ENCODE measurements at places on chromosomes 6 and 20. TPM values are rescaled to one million over a fixed set of nuclear protein-coding genes. Genes with fewer than 3 reads are reported as not detected.

SMPD2 gene
- 13.5 TPM for total RNA-seq

GRCh38 chr6:12163149-12163548 is 127.0 kb upstream of the EDN1 start:
- no peak for DNase-seq

SRMS gene
- not detected for total RNA-seq

DNA sequence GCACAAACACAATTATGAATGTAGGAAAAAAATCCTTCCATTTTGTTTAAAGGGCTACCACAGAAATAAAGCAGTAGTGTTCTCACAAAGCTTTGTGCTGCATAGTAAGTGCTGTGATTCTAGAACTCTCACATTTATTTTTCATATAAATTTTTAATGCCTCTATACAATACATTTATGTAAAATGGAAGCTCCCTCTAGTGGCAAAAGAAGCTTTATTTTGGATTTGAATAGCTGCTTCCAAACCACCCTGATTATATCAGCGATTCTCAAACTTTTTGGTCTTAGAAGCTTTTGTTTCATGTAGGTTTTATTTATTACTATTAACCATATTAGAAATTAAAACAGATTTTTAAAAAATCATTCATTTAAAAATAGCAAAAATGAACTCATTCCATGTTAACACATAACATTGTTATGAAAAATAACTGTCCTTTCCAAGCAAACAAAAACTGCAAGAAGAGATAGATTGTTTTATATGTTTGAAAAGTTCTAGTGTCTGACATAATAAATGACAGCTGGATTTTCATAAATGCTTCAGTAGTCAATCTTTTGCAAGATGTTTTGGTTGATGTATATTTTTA is 38.4 kb downstream of the HS3ST5 start:
- no peak for DNase-seq

- no peak for DNase-seq
Measured at GRCh38 chr6:17998003-17998402, 10.6 kb upstream of the KIF13A start.
